ENCODE measurements at places on chromosomes 1 and 21.
A peak's percentile ranks its signal among the peaks of the same experiment; 100 is the strongest.

DNA sequence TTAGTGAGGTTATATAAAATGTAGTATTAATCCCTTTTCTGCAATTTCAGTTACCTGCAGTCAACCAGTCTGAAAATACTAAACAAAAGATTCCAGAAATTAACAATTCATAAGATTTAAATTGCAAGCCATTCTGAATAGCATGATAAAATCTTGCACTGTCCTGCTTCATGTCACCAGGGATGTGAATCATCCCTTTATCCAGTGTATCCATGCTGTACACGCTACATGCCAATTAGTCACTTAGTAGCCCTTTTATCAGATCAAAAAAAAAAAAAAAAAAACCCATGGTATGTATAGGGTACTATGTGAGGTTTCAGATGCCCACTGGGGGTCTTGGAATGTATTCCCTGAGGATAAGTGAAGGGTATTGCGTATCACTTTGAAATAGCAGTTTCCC is 191.3 kb upstream of the HP1BP3 start:
- DNase-seq = no peak

- DNase-seq = no peak
These were observed 106.7 kb upstream of the CDC42BPA start for GRCh38 chr1:227424953-227425352.

GRCh38 chr21:45917241-45917640 is 64.3 kb upstream of the COL6A1 start:
- DNase-seq = no peak

GRCh38 chr1:226820941-226821718 is 49.3 kb upstream of the PSEN2 start:
- DNase-seq = no peak

DNA sequence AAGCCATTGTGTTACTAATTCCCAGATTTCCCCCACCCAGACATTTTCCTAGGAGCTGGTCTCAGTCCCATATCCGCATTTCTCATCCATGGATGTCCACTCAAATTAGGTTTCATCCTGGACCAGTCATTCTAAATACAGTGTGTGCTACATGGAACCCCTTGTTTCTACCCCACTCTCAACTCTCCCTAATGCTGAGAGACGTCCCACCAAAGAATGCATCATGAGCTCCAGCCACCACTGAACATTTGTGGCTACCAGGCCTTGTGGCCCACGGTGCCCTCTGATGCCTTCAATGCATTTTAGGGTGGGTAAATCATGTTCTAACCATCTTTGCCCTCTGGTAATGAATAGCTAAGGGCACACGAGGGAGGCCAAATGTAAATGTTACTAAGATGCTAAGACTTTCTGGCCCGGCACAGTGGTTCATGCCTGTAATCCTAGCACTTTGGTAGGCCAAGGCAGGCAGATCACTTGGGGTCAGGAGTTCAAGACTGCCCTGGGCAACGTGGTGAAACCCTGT is 13.3 kb upstream of the RAB42 start:
- DNase-seq = no peak

DNA sequence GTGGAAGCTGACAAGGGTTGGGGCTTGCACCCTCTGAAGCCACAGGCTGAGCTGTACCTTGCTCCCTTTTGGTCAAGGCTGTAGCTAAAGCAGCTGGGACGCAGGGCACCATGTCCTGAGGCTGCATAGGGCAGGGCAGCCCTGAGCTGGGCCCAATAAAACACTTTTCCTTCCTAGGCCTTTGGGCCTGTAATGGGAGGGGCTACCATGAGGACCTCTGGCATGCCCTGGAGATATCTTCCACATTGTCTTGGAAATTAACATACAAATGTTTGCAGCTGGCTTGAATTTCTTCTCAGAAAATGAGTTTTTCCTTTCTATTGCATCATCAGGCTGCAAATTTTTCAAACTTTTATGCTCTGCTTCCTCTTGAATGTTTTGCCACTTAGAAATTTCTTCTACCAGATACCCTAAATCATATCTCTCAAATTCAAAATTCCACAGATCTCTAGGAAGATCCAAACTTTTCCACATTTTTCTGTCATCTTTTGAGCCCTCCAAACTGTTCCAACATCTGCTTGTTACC is 32.9 kb upstream of the TTLL7 start:
- no peak for DNase-seq

- no peak for DNase-seq
These were observed 1.3 kb upstream of the C1orf226 start for GRCh38 chr1:162380061-162380846.

DNA sequence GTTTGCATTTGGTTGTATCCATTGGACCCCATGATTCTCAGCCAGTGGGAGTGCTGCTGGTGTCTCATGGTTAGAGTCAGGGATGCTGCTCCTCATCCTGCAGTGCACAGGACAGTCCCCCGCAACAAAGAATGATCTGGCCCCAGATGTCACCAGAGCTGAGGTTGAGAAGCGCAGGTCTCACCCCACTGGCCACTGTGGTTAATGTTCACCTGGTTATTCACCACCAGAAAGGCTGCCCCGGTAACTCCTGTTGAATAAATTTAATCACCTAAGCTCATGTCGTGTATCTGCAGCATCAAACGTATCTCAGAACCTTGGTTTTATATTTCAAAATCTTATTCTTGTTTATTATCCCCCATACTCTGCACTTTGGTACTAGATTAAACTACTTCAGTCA is 75.8 kb downstream of the ATP5PO start:
- no peak for DNase-seq

DNA sequence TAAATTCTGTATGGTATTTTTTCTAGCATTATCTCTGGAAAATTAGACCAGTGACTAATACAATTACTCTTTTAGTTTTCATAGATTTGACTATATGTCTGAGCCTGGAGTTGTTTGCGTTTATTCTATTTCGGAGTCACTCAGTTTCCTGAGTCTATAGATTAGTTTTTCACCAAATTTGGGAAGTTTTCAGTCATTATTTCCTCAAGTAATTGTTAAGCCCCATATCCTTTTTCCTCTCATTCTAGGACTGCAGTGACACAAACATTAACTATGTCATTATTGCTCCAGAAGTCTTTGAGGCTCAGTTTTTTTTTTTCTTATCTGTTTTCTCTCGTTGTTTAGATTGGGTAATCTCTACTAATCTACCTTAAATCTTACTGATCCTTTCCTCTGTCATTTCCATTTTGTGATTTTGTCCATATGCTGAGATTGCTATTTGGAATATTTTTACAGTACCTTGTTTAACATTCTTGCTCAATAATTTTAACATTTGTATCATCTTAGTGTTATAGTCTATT is 886.2 kb downstream of the LTN1 start:
- no peak for DNase-seq

GRCh38 chr1:101394041-101394440 is 157.2 kb downstream of the S1PR1 start:
- DNase-seq = no peak

GRCh38 chr1:230332575-230333066 is 93.5 kb downstream of the PGBD5 start:
- DNase-seq = no peak

GRCh38 chr1:229268505-229268904 is 2.4 kb upstream of the RAB4A start:
- DNase-seq = no peak

DNA sequence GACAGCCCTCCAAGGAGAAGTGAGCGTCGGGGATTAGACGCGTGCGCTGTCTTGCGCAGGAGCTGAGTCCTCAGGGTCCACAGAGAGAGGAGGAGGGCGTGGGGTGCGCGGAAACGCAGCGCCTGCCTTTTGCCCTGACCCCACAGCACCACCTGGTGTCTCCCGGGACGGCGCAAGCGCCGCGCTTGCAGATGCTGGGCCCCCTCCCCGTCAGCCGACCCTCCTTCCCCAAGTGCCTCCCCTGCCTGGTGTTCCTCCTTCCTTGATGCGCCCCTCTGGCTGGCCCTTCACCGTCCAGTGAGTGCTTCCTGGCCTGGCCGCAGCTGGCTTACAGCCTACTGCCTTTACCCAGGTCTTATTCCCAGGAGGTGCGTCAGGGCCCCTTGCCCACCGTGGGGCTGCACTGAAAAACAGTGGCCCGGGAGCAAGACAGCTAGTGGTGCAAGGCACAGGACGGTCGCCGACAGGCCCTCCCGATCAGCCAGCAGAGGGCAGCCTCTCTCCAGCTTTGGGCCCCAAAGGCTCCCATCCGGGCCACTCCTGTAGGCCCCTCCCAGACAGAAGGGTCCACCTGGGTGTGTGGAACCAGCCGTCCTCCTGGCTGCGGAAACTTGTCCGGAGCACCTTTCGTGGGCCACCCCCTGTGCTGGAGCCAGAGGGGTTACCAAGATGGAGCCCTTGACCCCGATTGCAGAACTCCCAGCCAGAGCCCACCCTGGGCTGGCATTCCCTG is 12.9 kb upstream of the PHLDA3 start:
- DNase-seq = peak; percentile 78

GRCh38 chr1:85579622-85580021 is 939 bp upstream of the CCN1 start:
- no peak for DNase-seq

DNA sequence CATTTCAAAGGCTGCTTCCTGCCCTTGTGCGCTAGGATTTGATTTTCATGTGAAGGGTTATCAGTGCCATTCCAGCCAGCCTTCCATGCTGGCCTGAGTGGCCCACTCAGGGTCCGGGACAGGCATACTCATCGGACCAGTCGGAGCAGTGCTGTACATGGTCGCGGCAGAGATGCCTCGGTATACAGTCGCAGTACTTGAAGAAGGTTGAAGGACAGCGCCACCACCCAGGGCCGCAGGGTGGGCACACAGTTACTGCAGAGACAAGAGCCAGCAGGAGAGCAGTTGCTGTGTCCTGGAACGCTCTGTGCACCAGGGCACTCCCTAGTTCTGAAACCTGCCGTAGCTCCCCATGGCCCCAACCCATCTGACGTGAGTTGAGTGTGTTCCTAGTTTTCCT is 9.1 kb downstream of the LDLRAD1 start:
- no peak for DNase-seq

DNA sequence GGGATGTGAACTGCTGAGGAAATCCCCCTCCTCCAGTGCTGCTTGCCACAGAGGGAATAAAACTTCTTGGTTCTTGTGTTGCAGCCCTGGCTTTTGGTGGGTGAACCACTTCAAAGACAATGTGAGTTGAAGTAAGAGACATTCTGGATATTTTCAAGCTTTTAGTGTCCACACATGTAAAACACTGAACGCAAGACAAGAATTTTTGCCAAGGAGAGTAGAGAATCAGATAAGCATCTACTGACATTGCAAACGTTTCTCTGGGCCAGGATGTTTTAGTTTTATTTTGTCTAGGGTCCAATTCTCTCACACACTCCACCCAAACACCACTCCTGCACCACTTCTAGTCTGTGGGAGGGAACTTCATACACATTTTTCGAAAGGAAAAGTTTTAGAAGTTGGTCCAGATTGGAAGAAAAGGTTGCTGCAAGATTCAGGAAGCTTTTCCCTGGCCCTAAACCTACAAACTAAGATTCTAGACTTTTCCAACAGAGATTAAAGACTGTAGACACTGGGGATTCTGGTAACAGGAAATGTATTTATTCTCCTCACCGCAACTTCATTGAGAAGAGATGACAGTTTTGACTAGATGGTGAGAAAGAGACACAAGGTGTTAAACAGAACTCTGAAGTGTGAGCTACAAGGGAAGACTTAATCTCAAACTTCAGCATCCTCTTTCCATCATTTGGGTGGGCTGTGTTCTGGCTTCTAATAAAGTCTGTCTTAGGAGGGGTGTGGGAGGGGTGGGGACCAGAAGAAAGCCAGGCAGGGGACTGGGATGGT is 16.1 kb downstream of the FASLG start:
- no peak for DNase-seq

- no peak for DNase-seq
These were observed 12.4 kb downstream of the EPHB2 start for GRCh38 chr1:22722901-22723550.

- DNase-seq = no peak
These were observed 10.6 kb downstream of the LCA5L start for GRCh38 chr21:39434950-39435349.

- DNase-seq = no peak
These were observed 27.6 kb upstream of the POGK start for GRCh38 chr1:166811691-166812090.

GRCh38 chr1:236618507-236618906 is 14.2 kb upstream of the HEATR1 start:
- no peak for DNase-seq

DNA sequence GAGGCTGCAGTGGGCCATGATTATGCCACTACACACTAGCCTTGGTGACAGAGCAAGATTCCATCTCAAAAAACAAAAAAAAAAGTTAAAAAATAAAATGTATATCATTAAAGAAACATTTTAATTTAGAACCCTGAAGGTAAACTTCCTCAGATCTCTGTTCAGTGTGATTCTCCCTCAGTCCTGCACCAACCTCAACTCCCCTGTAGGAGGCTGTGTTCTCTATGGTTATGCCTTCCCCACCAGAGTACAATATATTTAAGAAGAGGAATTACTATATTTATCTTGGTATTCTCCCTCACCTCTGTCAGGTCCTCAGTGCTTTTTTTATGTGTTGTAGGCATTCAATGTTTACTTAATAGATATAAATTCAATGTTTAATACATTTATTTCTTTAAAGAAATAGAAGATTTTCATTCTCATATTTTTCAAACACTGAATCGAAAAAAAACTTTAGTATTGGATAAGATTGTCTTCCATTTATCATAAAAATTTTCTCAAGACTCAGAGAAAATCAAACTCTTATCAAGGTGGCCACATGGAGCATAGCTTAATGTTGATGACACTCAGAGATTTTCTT is 4.8 kb upstream of the LRRC8B start:
- peak; percentile 38 for DNase-seq

- DNase-seq = no peak
These were observed 37.6 kb downstream of the TFF3 start for GRCh38 chr21:42277593-42277992.

DNA sequence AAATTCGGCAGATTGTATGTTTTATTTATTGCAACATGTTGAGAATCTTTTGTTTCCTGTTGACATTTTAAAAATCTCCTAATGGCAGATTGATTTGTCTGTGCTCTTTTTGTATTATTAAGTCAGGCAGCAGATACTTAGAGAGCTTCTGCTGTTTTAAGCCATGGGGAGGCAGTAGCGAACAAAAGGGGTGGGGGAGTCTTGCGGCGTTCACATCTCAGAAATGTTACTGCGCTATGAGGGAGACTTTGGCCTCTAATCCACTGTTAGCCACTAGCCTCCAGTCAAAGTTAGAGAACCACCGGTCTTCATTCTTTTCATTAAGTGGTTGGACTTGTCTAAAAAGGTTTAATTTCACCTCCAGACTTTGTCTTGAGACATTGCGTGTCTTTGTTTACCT is 93.6 kb downstream of the DYRK1A start:
- DNase-seq = peak; percentile 57

DNA sequence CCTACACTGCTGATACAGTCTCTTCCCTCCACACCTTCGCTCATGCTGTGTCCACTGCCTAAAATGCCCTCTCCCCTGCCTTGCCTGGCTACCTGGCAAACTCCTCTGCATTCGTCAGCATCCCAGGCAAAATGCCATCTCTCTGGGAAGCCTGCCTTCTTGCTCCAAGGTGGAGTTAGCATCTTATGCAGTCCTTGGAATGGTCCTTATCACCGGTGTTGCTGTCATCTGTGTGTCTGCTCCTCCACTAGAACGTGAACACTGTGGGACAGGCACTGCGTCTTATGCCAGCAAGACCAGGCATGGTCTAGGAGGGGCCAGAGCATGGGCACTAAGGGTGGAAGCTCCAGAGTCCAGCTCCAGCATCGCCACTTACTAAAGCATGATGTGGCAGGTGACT is 211.8 kb downstream of the MATN1 start:
- DNase-seq = no peak

Measured in NCI-H524 (cell line).